ENCODE measurements at places on chromosomes 5 and 9.

- DNase-seq = no peak
These were observed 48.4 kb downstream of the ZNF608 start for GRCh38 chr5:124697933-124698591.

DNA sequence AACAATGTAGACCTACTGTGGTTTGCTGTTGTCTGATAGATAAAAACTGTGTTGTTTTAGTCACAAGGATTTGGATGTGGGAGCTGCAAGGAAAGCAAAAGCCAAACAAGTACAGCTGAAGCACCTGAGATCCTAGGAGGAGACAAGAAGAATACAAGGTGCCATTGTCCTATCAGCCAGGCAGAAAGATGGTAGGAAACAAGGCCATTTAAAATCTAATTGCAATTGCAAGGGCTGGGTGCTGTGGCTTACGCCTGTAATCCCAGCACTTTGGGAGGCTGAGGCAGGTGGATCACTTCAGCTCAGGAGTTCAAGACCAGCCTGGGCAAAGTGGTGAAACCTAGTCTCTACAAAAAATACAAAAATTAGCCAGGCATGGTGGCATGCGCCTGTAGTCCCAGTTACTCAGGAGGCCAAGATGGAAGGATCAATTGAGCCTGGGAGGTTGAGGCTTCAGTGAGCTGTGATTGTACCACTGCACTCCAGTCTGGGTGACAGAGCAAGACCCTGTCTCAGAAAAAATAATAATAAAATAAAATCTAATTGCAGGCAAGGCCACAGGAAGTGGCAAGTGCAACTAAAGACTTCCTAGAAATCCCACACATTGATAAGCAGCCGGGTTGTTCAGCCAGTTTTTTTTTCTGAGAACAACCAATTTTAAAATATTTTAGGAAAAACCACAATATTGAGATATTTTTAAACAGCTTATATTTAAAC, 22.6 kb downstream of the DOCK8 start:
- DNase-seq = no peak

GRCh38 chr5:170508036-170508435, 4.2 kb downstream of the KCNIP1 start:
- no peak for DNase-seq

DNA sequence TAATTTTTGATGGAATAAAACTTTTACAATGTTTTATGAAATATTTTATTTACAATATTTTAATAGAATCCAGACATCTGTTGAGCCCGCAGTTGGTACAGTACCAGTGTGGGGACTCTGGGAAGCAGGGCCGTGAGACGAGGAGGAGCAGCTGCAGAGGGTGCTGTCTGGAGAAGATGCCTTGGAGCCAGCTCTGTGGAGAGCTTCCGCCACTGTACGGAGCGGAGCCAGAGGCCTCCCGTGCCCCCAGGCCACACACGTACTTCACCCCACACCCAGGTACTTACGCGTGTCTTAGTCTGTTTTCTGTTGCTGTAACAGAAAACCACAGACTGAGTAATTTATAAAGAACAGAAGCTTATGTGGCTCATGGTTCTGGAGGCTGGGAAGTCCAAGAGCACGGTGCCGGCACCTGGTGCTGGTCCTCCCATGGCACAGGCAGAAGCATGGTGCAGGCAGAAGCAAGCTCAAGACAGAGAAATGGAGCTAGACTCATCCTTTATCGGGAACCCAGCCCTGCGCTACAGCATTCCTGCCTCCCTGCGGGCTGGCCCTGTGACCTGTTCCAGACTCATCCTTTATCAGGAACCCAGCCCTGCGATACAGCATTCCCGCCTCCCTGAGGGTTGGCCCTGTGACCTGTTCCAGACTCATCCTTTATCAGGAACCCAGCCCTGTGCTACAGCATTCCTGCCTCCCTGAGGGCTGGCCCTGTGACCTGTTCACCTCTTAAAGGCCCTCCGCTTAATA, 23.3 kb downstream of the CEP72 start:
- no peak for DNase-seq

DNA sequence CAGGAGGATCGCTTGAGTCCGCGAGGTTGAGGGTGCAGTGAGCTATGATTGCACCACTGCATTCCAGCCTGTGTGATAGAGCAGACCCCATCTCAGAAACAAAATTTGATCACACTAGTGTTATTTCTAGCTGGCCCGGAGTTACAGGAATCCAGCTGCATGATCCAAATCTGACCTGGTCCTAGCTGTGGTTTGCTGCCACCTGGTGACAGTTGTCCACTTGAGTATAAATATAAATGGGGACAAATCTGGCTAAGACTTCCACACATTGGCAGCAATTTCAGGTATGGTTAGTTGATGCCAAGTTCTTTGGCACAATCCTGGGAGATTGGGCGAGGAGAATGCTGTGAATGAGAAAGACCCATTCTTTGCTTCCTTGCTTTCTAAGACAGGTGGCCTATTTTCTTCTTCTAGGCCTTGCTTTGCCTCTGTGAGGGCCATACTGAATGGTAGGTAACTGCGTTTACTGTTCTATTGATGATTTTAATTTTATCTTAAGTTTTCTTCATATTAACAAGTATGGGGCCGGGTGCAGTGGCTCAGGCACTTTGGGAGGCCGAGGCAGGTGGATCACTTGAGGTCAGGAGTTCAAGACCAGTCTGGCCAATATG, 35.4 kb downstream of the UBE2R2 start:
- DNase-seq = peak; percentile 44

DNA sequence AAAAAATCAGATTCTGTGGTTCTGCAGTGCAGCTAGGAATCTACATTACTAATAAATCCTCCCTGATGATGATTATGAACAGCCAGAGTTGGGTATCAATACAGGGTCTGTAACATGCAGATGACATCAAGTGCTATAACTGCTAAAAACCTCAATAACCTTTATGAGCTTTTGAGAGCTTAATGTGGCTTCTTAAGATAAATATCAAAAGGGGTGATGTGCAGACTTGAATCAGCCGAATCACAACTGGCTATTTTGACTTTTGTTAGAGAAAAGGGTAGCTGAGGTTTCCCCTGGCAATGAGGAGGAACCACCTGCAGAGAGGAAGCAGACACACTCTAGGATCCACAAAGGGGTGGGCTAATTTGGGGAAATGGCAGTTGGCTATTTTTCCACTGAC, 30.2 kb downstream of the CAPSL start:
- DNase-seq = no peak

GRCh38 chr5:16626696-16627264, 10.0 kb upstream of the RETREG1 start:
- DNase-seq = peak; percentile 35

DNA sequence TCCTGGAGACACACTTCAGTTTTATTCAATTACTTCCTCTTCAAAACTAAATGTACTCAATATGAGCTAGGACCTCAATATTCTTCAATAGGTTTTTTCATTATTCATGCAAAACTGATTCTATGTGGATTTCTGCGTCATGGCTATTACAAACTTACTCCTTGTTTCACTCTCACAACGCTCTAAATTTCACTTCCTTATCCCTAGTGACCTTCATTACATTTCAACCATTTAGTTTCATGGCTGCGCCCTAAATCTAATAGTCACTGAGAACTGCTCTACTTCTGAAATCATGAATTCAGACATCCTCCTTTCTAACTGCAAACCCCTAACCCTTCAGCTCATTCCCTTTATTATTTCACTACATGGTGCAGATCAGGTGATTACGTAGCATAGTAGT, 93.9 kb downstream of the SLC25A46 start:
- DNase-seq = no peak

DNA sequence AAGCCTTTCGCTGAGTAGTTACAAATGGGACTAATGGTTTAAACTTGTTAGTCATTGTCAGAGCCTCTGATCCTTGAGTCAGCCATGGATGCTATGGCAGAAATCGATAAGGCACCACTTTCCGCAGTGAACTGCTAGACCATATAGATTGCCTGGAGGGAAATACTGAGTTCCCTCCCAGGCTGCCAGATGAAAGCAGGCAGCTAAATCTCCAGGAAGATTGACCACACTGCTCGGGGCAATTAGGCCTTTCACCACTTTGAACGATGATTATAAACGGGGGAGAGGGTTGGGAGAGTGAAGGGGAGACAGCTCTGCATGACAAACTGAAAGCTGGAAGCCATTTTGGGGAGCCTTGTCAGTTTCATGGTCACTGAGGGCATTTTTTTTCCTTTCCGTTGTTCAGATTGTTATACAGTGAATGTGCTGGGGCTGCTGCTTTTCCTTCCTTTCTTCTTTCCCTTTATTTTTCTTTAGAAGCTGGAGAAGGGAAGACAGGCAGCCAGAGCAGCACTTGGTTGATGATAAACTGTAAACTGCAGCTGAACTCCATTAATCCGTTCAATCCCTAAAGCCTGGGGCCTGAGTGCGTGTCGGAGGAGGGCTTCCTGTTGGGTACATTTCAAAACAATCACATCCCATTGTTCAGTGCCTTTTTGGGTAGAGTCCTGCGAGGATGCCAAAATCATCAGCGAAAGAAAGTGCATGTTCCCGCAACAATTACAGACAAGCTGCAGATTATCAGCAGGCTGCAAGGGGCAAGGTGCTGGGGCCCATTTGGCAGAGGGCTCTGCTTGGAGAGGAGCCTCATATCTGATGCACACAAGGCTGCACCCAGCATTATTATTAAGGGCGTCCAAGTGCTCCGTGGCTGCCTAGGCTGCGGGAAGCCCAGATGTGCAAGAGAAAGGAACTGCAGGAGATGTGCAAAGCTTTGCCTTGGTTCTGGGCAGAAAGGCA, 308.4 kb downstream of the PSAT1 start:
- no peak for DNase-seq

DNA sequence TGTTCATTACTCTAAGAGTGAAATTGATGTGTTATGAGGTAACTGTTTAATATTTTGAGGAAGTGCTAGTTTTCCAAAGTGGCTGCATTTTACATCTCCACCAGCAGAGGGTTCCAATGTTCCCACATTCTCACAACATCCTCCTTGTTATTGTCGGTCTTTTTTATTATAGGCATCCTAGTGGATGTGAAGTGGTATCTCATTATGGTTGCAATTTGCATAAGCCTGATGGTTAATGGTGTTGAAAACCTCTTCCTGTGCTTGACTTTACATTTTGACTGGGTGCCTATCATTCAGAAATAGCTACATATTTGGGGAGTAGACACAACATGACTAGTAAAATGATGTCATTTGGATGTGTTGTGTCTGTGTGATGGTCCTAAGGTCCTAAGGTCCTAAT, 143.6 kb downstream of the MRPS30 start:
- peak; percentile 7 for DNase-seq

DNA sequence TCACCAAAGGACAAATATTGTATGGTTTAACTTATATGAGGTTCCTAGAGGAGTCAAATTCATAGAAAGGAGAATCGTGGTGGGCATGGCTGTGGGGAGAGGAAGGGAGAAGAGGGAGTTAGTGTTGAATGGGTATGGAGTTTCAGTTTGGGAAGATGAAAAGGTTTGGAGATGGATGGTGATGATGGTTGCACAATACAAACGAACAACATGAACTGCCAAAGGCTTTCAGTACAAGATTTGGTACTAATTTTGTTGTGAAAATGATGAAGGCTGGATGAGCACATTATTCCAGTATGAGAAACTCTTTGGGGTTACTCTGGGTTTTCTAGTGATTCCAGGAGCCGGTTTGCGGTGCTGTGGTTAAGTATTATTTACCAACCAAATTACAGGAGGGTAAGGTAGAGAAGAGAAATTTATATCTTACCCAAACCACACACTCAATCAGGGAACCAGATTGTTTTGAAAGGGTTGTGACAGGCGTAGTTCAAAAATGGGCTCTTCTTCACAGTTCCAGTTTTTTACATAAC, 112.0 kb upstream of the TBC1D2 start:
- DNase-seq = no peak

- DNase-seq = no peak
These were observed 21.0 kb downstream of the C5orf15 start for GRCh38 chr5:133947431-133947841.

DNA sequence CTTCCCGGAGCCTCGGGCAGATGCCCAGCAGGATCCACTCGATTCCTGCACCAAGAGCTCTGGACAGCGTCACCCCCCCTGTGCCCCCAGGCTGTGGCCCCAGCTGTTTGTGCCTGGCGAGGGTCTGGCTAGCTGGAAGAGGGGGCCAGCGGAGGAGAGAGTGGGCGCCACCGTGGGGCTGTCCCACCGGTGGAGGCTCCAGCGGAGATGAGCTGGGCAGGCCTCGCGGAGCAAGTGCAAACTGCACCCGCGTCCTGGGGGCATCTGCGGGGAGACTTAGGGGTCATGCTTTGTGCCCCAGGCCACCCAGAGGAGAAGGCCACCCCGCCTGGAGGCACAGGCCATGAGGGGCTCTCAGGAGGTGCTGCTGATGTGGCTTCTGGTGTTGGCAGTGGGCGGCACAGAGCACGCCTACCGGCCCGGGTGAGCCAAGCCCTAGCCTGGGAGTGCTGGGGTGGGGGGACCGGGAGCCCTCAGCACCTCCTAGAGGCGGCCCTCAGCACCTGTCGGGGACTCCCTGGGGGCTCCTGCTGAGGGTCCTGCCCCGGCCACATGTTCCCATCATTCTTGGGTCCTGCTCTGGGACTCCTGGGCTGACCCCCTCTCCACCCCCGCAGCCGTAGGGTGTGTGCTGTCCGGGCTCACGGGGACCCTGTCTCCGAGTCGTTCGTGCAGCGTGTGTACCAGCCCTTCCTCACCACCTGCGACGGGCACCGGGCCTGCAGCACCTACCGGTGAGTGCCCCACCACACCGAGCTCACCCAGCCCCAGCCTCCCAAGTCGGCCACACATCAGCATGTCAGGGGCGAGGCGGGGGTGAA, 5.4 kb downstream of the EGFL7 start:
- DNase-seq = no peak

- DNase-seq = no peak
These were observed 27.9 kb downstream of the MED10 start for GRCh38 chr5:6350277-6351090.

DNA sequence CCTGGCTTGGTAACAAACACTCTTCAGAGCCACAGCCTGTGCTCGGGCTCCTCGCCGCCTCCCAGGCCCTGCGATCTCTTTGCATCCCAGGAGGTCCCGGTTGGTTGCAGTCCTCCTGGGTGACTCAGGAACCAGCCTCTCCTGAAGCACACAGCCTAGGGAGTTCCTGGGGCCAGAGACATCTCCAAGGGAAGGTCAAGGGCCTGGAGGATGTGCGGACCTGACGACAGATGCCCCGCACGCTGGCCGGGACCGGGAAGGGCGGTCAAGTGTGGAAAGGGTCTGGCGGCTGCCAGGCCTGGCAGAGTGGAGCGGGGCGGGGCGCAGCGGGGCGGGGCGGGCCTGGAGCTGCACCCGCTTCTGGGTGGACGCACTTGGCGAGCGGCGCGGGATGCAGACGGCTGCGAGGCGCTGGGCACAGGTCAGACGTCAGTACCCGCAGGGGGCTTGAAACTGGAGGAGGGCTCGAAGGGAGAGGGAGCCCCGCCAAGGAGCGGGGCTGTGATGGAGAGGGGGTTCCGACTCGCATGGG, 45.0 kb upstream of the PRSS3 start:
- DNase-seq = no peak

DNA sequence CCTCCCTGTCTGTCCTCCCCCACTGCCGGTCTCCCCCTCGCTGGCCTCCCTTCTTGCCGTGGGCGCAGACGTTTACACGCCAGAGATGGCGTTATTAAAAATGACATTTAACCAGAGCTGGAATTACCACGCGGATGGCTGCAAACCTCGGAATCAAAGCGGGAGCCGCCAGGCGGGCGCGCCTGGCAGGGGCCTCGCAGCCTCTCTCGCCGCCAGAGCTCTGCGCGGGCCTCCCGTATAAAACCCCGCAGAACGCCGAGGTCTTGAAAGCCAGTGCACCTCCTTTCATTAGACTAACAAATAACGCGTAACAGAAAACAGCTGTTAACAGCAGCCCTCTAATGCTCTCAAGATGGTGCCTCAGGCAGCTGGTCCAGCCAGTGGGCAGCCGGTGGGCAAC, 10.2 kb downstream of the PRRX2 start:
- DNase-seq = no peak
